ENCODE measurements at places on chromosomes 4 and X.

DNA sequence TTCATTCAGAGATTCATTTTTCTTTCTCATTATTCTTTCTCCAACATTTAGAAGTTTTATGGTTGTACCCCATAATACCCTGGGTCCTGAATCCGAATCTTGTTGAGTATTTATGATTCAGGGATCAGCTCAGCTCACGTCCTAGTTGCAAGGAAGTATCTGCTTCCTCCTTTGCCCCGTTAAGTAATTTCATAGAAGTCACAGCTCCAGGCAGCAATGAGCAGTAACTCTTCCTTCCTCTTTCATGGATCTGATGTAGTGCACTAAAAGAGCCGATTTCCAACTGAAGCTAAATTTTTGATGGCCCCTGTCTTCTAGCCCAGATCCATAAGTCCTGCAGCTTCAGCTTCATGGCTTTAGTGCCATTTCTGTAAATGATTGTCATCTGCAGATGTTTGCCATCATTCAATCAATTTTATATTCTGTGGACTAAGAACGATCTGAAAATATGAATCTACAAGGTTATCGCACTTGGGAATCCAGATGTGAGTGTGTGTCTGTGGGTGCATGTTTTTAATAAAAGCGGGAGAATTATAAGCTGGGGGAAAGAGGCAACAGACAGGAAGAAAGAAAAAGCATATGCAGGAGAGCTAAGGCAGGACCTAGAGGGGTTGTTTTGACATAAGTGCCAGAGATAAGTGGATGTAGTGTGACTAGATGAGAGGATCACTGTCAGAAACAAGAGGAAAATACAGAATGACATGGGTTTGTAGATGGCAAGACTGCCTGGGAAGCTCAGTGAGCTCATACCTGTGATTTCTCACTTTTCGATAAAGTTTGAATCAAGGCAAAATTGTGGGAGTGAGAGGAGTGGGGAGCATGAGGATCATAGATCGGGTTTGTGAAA is 17.5 kb downstream of the VEGFD start:
- no peak for DNase-seq

- peak; percentile 18 for DNase-seq
Measured at GRCh38 chrX:47380268-47380667, 9.9 kb downstream of the ZNF157 start.

DNA sequence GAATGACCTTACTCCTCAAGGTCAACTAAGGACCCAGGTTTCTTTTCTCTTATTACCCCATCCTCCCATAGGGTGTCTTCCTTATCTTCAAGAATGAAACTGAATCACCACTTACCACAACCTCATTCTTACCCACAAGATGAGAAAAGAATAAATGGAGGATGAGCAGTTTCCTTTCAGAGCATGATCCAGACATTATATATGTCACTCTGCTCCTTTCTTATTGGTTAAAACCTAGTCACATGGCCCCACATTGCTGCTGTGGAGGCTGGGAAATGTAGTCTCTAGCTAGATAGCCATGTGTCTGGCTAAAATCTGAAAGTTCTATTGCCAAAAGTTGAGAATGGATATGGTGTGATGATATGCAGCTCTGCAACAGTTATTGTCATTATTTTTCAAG is 62.4 kb upstream of the RAI2 start:
- DNase-seq: no peak

DNA sequence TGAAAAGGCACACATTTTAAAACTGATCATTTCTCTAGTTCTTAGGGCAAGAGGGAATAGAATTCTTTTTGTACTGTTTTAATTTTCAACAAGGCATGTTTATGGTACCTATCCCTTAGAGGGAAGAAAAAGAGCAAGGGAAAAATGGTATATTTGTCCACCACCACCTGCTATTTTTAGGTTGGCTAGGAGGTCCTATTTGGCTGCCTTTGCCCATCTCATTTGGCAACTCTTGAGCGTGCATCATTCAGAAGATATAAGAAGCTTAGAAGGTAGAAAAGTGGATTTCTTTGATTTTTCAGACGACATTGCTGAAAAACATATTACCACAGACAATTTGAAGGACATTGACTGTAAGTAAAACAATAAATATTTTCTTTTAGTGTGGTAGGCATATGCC is 69.0 kb downstream of the DCK start:
- no peak for DNase-seq

- no peak for DNase-seq
Measured at GRCh38 chr4:41625531-41625930, 87.6 kb downstream of the LIMCH1 start.

GRCh38 chr4:13678186-13678924 is 50.8 kb upstream of the BOD1L1 start:
- no peak for DNase-seq

DNA sequence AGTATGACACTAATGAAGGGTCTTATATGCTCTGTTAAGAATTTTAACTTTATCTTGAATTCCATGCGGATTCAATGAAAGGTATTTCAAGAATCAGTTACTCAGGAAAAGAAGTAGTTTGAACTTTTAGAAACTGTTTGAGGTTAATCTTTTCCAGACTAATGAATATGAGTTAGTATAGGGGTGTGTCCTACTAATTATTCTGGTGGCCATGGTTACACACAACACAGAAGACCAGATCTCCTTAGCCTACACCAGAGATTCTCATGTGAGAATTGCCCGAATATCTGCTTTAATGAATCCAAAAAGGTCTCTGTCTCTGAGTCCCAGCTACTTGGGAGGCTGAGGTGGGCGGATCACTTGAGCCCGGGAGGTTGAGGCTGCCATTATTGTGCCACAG is 100.4 kb downstream of the MMRN1 start:
- DNase-seq: no peak

Measured in pons (tissue), 1 donor.